ENCODE measurements at places on chromosomes 16 and 17.

- peak; percentile 24 for DNase-seq
Measured at GRCh38 chr17:82519971-82520903, 705 bp downstream of the FOXK2 start.

DNA sequence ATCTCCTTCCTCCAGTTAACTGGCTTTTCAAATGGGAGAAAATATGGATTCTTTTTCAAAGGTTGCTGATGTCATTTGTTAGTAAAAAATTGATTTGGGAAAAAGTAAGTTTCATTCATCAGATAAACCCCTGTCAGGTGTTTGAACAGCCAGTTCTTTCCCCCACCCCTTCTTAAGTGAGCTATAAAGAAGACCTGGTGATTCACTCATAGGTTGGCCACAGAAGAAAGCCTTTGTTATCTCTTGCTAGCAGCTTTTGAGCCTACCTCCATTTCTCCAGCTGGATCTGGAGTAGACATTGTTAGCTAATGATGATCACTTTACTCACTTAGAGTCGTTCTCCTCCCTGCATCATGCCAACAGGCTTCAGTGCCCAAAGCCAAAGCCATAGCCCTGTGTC is 63.0 kb downstream of the NLK start:
- DNase-seq = no peak

- DNase-seq = peak; percentile 70
Measured at GRCh38 chr16:89167425-89167941, 4.1 kb upstream of the CDH15 start.

DNA sequence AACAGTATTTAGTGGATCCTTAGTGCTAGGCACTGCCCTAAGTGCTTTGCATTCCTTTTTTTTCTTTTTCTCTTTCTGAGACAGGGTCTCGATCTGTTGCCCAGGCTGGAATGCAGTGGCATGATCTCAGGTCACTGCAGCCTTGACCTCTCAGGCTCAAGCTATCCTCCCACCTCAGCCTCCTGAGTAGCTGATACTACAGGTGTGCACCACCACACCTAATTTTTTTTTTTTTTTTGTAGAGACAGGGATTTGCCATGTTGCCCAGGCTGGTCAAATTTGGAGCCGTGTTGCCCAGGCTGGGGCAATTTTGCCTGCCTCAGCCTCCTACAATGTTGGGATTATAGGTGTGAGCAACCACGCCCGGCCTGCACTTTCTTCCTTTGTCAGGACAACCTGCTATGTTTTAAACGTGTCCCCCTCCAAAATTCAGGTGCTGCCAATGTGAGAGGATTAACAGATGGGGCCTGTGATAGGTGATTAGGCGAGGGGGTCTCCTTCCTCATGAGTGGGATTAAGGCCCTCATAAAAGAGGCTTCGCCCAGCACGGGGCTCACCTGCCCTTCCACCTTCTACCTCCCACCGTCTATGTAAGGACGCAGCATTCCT is 5.4 kb downstream of the NQO1 start:
- DNase-seq = no peak

DNA sequence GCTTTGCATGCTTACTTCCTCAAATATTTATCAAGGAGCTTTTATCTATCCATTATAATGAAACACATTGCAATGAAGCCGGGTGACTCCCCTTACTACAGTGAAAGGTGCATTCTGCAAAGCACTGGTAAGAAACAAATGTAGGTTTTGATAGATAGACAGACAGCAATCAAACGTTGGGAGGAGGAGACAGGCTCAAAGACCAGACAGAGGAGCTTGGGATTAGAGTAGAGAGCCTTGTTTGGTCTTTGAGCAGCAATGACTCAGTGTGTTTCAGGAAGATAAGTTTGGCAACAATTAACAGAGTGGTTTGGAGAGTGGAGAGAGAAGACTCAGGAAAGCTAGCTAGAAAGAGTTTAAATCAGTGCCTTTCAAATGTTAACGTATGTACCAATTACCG is 68.8 kb downstream of the ZNF18 start:
- no peak for DNase-seq

DNA sequence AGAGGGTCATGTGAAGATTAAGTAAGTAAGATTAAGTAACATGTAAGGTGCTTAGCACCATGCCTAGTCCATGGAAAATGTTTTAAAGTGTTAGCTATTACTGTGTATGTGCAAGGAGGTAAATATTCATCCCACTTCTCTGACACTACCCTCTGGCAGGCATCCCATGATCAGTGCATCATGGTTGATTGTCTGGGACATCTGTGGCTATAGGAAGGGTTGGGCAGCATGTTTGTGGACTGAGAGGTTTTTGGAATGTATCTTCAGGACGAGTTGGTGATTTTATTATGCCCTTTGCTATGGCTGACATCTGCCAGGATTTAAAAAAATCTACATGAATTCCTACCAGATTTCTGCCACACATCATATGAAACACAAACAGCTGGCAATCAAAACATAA is 6.5 kb upstream of the TAOK1 start:
- DNase-seq = no peak

DNA sequence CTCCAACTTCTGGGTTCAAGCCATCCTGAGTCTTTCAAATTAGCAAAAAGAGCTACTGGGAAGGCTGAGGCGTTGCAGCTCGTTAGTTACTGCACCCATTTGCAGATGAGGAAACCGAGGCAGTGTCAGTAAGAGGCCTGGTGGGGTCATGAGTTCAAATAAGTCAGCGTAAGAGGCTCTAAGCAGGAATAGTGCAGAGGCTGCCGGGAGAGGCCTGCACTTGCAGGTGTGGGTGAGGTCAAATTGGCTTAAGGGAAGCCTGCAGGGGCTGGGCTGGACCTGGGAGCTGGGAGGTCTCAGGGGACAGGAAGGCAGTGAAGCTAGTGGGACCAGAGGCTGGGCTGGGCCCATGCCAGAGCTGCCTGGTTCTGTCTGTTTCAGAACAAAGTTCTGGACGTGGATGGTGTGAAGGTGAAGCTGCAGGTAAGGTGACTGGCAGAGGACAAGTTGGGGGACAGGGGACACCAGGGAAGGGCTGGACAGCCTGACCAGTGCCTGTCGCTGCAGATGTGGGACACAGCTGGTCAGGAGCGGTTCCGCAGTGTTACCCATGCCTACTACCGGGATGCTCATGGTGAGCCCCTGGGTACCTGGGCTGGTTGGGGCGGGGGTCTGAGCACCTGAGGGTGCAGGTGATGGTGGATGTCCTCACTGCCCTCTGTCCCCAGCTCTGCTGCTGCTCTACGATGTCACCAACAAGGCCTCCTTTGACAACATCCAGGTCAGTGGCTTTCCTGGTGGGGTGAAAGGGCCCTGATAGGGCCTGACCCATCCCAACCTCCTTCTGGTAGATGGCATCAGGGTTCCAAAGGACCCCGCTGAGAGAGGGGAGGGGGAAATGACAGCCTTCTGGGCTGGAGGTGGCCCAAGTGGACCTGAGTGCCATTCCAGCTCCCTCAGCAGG is 3.0 kb downstream of the RAB26 start:
- no peak for DNase-seq

DNA sequence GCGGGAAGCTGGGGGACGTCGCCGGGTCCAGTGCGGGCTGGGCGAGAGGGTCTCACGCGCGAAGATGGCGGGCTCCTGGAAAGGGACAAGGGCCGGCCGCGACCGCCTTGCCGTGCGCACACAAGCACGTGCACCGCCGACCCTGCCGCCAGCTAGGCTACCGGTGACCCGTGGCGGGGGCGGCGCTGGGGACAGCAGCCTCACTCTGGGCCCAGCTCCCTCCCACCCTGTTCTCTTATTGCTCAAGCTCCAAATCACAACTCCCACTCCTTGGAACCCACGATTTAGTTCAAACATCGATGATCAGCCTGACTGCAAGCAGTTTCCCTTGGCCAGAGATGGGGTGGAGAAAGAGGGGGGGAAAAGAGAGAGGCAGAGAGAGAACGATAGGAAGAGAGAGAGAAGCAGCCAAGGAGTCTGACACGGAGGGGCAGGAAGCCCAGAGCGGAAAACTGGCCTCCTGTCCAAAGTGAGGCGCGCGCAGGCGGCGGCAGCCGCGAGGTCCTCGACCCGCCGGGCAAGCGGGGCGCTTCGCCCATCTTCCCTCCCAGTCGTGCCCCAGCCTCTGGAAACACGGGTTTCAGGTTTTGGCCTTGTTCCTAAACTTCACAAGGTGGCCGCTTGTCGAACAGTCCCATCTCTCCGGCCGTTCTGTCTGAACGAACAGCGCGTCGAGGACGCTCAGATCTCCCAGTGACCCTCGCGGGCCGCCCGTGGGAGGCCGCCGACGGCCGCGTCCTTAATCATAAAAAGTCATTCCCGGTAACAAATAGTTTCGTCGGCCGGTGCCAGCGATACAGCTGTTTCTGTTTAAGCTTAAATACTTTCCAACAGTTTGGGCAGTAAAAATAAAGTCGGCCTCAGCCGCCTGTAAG is 1.7 kb upstream of the CBX8 start:
- DNase-seq = no peak

- no peak for DNase-seq
Measured at GRCh38 chr16:12120217-12120981, 143.9 kb downstream of the SNX29 start.

- no peak for DNase-seq
Measured at GRCh38 chr17:46968224-46968834, 10.7 kb downstream of the RPRML start.

GRCh38 chr17:28811651-28812090 is 30.9 kb downstream of the FAM222B start:
- DNase-seq = no peak

- no peak for DNase-seq
Measured at GRCh38 chr16:15749371-15749770, 99.3 kb downstream of the NDE1 start.

DNA sequence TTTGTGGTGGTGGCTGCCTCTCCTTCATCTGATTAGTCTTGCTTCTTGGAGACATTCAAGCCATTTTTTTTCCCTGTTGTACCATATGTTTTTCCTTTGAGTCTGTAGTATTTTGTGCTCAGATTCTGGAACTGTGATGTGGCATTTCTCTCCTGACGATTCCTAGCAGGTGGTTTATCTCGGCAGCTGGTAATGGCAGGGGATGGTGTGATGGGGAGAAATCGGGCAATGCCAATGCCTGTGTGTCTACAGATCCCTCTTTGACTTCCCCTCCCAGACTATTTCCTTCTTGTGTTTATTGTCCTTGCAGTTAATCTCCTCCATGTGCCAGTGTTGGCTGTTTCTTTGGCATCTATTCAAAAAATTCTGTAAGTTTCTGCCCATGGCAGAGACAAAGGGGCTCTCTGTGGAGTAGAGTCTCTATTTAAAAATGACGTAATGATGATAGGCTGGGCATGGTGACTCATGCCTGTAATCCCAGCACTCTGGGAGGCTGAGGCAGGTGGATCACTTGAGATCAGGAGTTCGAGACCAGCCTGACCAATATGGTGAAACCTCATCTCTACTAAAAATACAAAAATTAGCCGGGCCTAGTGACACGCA is 90.2 kb upstream of the ERCC4 start:
- no peak for DNase-seq

Measured in stimulated activated naive CD4-positive, alpha-beta T cell treated with Interleukin-2 at 50 U/mL for 16 hours (primary cell).